ENCODE measurements at places on chromosomes 11 and 22.
A peak's percentile ranks its signal among the peaks of the same experiment; 100 is the strongest.

GRCh38 chr22:27416511-27417420 lies 384.8 kb downstream of the MN1 start:
- DNase-seq = peak; percentile 66

- no peak for DNase-seq
Measured at GRCh38 chr11:59787816-59788215, 22.8 kb downstream of the MRPL16 start.

DNA sequence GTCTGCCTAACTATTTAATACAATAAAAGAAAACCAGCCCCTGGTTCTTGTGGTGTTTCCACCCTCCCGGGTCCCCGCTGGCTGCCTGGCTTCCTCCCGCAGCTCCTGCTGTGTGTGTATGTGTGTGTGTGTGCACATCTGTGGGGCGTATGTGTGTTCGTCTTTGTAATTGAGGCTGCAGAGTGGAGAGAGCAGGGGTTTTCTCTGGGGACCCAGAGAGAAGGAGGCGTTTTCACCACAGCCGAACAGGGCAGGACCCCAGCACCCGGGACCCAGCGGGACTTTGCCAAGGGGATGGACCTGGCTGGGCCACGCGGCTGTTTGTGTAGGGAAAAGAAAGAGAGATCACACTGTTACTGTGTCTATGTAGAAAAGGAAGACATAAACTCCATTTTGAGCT lies 42.7 kb downstream of the IGLL1 start:
- no peak for DNase-seq

DNA sequence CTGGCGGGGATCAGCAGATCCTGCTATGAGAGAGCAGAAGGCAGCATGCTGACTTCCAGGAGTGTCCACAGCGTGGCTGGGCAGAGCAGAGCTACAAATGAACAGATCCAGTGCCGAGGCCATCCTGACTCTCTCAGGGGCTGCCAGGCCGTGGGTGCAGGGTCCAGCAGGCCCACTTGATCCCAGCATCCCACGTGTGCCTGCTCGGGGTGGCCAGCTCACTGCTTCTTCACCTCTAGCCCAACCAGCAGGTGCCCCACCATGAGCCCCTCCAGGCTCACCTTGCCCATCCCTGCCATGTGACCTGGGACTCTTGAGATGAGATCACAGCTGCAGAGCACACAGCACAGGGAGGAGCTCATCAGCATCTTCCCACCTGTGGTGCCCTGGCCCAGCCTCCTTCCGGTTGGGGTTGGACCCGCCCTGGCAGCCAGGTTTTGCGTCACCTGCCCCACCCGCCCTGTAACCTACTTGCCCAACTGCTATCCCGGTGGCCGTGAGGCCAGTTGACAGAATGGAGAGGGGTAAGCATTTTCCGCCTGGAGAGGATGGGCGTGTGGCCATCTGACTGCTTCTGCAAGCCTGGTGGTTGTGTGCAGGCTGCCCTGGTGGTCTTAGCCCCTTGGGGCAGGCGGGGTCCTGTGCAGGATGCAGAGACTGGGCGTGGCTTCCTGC lies 11.0 kb downstream of the TANGO2 start:
- no peak for DNase-seq

- peak; percentile 63 for DNase-seq
Measured at GRCh38 chr11:783581-784015, 6.3 kb downstream of the CEND1 start.

GRCh38 chr11:86069408-86070101 lies 671 bp upstream of the PICALM start:
- DNase-seq = no peak

GRCh38 chr11:350723-351255 lies 18.5 kb upstream of the B4GALNT4 start:
- no peak for DNase-seq

- DNase-seq = no peak
Measured at GRCh38 chr11:20669820-20670684, 666 bp downstream of the NELL1 start.

DNA sequence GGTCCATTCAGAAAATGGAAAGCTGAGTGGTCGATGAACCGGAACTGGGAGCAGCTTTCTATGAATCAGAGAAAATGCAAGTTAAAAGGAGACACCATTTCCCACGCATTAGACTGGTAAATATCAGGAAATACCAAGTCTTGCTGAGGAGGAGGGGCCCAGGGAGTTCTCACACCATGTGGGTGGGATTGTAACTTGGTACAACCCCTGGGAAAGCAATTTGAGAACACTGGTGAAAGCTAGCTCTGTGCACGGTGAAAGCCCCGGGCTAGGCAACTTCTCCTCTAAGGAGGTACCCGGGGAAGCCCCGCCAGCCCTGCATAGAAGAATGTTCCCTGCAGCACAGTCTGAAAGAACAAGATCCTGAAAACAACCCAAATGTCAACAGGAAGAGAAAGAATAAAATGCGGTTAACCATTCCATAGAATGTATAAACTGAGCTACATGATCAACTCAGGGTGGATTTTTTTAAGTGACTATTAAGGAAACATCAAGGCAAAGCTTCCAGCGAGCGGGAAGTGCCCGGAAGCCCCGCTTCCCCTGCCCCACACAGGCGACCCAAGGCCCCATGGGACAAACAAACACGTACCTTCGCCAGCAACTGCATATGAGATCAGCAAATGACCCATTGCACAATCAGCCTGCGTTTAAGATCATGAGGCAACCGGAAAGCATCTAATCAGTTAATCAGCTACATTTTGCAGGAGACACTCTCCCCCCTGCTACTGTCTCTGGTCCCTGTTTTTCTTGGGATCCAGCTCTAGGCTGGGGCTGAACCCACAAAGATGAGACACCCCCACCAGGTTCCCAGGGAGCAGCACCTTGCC lies 11.3 kb downstream of the SHANK2 start:
- DNase-seq = no peak

DNA sequence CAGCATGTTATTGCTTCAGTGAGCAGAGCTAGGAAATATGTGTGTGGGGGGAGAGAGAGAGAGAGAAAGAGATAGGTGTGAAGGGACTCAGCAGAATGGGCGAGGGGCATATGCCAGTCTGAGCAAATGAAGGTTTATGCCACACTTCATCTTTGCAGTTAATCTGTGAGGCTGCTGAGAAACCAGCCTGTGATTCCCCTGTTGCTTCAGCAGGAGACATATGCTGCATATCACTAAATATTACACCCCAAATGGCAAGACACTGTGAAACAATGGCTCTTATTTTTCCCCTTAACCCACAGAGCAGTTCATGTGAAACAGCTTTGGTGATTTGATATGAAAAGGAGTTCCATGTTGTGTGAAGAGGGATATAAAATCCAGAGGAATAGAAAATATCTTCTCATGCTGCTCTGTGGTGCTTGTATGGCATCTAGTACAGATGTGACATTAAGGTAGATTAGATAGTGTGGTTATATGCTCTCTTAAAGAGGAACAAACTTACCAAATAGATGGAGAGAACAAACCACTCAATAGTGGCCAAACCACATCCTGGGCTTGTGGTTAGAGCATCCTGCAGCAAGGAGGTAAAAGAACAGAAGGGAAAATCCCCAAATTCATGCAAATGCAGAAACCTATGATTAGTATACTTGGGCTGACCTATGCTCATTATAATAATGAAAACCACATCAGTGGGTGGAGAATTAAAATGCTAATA lies 864.2 kb downstream of the FAM181B start:
- DNase-seq = no peak

Data from NCI-H1105 (cell line).